ENCODE measurements at places on chromosomes 5 and 9.

- no peak for DNase-seq
These were observed 436.0 kb upstream of the CDH9 start for GRCh38 chr5:27474395-27474794.

- peak; percentile 48 for DNase-seq
These were observed 29.2 kb upstream of the SMC5 start for GRCh38 chr9:70229579-70229978.

DNA sequence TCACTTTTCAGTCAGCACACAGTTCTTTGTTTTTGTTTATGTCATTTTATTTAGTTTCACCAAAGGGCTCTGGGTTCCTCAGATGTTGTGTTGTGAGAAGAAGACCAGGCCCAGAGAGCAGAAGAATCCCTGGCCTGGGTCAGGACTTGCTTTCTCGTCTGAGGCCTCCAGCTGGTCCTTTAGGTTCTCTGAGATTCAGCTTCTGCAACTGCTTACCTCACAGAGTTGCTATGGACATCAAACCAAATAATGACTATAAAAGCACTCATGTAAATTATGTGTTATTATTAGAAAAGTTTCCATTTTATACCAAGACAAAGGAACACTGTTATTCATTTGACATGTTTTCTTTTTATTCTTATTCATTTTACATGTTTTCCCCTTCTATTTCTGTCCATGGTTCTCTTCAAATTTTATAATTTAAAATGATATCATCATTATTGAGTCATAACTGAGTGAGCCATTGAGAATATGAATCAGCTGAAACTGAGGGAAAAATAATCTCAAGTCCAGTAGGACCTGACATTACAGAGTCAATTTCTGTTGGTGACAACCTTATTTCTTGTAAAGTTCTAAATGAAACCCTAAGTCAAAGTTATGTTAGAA is 44.0 kb upstream of the GLRX start:
- DNase-seq: no peak

GRCh38 chr5:175539936-175540335 is 61.6 kb downstream of the SFXN1 start:
- no peak for DNase-seq

All from EL (cell line).